ENCODE measurements at places on chromosomes 5 and 9. TPM values are rescaled to one million over a fixed set of nuclear protein-coding genes. Genes with fewer than 3 reads are reported as not detected.

The SV2C gene
- total RNA-seq, result not detected

The BAAT gene
- total RNA-seq, result 2.6 TPM

The PROB1 gene
- 1.3 TPM for total RNA-seq

The ARHGEF39 gene
- total RNA-seq, result 0.26 TPM

The FOXI1 gene
- not detected for total RNA-seq

Data from body of pancreas (tissue), 4 donors.